ENCODE measurements at places on chromosomes 4 and X. TPM values are rescaled to one million over a fixed set of nuclear protein-coding genes. Genes with fewer than 3 reads are reported as not detected.

- no peak for DNase-seq
Measured at GRCh38 chr4:168397611-168398169, 79.1 kb upstream of the DDX60 start.

DNA sequence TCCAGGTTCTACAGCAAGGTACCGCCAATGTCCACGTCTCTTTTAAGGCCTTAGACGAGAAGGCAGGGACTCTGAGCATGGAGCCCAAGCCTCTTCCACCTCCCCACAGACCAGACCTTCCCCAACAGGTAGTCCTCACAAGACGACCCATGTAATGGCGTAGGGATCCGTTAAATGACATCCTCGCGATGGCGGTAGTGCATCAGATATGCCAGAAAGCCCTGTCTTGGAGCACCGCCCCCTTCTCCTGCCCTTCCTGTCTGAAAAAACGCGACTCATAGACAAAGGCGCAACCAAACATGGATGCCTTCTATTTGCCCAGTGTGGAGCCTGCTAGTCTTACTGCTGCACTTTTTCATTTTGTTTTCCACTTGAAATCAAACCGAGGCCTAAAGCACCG is 185.4 kb downstream of the OR13H1 start:
- DNase-seq: no peak

Gene EFHC2
- 0.03 TPM for polyA plus RNA-seq

Gene ZCCHC13
- polyA plus RNA-seq: not detected

GRCh38 chr4:6307230-6307629 is 37.6 kb downstream of the WFS1 start:
- DNase-seq: no peak
